Inflammatory macrophage treated with lipopolysaccharide for 1 hour (primary cell): ENCODE measurements at places on chromosomes 3 and 15.

- no peak for DNase-seq
Measured at GRCh38 chr15:99427210-99427609, 138.6 kb upstream of the MEF2A start.

GRCh38 chr3:47404955-47405790 lies 24.4 kb downstream of the PTPN23 start:
- no peak for DNase-seq

GRCh38 chr3:179088306-179088705 lies 16.7 kb upstream of the ZMAT3 start:
- DNase-seq: no peak

DNA sequence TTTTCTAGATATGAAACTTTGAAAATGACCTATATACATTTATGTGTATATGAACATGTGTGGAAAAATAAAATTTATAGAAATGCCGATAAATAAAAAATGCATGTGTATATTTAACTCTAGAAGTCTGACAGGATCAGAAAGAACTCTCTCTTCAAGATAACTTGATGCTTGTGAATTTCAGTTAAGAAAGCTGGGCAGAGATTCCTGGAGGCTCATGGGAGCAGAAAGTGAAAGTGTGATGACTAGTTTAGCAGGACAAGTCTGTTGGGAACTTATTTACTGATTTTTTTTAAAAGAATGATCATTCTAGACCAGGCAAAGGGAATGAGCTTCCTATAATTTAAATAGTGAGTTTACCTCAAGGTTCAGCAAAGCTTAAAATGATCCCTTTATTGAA lies 81.5 kb upstream of the KCNAB1 start:
- DNase-seq: no peak

GRCh38 chr3:193794002-193794881 lies 201.2 kb downstream of the OPA1 start:
- peak; percentile 19 for DNase-seq

- DNase-seq: no peak
Measured at GRCh38 chr3:155079746-155080487, at the start of gene MME. TSS of gene MME (plus strand) at chr3:155080319. CDS start at chr3:155084168, 3,849 bp downstream.

DNA sequence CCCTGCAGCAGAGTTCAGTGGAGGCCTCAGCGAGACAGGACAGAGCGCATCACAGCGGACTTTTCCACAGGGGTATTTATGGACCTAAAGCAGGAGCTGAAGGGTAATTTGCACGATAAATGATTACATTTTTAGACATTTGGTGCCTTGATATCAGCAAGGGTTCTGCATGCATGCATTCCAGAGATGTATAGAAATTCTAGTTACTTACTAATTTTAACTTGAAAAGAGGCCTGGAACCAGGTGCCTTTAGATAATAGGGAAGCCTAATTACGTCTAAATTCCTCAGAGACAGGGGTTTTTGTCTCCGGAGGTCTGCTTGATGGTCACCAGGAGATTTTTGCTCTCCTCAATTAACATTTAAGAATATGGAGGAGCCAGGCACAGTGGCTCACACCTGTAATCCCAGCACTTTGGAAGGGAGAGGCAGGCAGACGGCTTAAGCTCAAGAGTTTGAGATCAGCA lies 79.8 kb upstream of the MFGE8 start:
- no peak for DNase-seq

GRCh38 chr3:4980229-4981203 lies 1.3 kb downstream of the BHLHE40 start:
- peak; percentile 88 for DNase-seq

DNA sequence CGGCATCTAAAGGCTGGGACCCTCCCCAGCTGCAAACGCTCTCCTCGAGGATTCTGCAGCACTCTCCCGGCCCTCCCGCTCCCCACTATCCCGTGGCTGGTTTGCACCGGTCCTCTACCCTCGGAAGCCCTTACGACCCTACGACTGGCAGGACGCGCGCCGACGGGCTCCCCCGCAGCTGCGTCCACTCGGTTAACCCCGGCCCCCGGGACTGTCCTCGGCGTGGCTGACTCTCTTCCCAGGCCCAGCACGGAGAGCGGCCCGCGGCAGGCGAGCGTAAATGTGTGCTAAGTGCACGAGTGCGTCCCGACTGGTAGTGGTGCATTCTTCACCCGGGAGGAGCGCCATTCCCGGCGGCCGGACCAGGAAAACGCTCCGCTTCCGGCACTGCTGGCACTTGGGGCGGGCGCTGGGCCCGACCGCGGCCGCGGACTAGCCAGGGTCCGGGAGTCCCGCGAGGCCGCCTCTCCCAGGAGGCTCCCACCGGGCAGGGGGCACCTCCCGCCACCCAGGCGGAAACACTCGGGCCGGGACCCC lies 508 bp downstream of the GORASP1 start:
- peak; percentile 21 for DNase-seq

- peak; percentile 81 for DNase-seq
Measured at GRCh38 chr15:38128341-38128781, 124.3 kb upstream of the SPRED1 start.

GRCh38 chr3:13168391-13168790 lies 95.2 kb upstream of the IQSEC1 start:
- DNase-seq: no peak

GRCh38 chr15:78265752-78266224 lies 1.4 kb downstream of the DNAJA4 start:
- DNase-seq: no peak

DNA sequence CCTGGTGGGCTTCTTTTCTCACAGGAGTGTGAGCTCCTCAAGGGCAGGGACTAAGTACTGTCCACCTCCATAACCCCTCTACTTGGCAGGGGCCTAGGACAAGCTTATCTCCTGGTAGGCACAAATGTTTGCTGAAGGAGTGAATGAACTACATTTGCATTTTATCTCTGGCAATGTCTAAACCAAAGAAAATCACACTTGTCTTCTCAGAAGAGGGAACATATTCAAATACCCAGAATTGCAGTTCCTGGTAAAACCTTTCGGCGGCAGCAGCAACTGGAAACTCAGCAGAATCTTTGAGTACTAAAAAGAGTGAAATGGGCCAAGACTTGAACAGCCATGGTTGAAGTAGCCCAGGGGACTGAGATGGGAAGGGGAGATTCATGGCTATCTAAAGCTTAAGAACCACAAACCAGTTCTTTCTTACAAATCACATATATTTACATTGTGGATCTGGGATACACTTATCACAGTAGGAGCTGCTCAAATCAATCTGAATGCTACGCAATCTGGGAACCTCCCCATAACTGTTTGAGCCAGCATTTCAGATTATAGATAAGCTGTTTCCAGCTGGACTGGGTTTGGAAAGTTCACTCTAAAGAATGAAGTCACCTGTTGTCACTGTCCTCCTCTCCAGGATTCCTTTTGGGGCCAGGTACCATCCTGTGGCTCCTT lies 18.7 kb upstream of the PTPN9 start:
- peak; percentile 71 for DNase-seq
